Stimulated activated CD8-positive, alpha-beta memory T cell treated with anti-CD3 and anti-CD28 coated beads, Interleukin-4, amount 100 ng/mL, for 1 hour (primary cell): ENCODE measurements at places on chromosomes 16 and 17.

GRCh38 chr17:29084541-29085146, 41.7 kb downstream of the PIPOX start:
- DNase-seq: no peak

DNA sequence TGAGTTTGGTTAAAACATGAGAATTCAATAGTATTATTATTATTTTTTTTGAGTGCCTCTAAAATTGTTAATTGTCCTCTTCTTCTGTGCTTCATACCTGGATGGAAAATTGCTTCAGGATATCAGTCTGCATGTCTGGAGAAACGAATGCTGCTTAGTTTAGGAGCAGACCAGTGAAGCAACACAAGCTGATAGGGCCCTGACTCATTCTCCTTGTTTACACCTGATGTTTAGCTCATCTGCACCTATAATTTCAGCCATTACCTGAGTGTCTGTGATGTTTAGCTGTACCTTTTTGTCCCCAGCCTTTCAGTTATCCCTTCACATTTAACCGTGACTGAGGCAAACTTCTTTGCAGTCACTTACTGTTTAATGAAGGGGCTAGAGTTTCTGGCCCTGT, 14.8 kb downstream of the SNTB2 start:
- DNase-seq: no peak

GRCh38 chr16:72923757-72924156, 124.2 kb downstream of the ZFHX3 start:
- DNase-seq: no peak

GRCh38 chr17:81865733-81866439, 5.3 kb downstream of the ARHGDIA start:
- no peak for DNase-seq

DNA sequence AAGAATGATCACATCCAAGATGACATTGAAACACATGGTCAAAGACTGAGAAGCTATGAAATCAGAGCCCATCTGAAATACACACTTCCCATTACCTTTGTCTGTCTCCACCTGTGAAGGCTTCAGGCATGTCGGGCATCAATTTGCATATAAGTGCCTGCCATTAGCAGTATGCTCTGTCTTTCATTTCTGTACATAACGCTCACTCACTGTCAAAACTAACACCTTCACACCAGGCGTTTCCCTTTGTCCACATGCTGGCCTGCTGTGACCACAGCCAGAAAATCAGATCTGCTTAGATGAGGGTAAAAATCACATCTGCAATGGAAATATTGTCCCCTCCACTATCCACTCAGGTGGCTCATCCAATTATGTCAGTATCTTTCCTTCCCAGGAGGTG, 524.8 kb downstream of the TOX3 start:
- no peak for DNase-seq

GRCh38 chr17:67867591-67867990, 42.3 kb downstream of the BPTF start:
- no peak for DNase-seq
